ENCODE measurements at places on chromosomes 6 and 20.

- no peak for DNase-seq
Measured at GRCh38 chr6:52937908-52938307, 28.4 kb upstream of the GSTA3 start.

GRCh38 chr20:41508335-41508734, 109.8 kb downstream of the CHD6 start:
- DNase-seq, result no peak

GRCh38 chr6:106158816-106159215, 72.7 kb downstream of the PRDM1 start:
- no peak for DNase-seq

GRCh38 chr6:4664117-4664626, 112.0 kb upstream of the CDYL start:
- no peak for DNase-seq

DNA sequence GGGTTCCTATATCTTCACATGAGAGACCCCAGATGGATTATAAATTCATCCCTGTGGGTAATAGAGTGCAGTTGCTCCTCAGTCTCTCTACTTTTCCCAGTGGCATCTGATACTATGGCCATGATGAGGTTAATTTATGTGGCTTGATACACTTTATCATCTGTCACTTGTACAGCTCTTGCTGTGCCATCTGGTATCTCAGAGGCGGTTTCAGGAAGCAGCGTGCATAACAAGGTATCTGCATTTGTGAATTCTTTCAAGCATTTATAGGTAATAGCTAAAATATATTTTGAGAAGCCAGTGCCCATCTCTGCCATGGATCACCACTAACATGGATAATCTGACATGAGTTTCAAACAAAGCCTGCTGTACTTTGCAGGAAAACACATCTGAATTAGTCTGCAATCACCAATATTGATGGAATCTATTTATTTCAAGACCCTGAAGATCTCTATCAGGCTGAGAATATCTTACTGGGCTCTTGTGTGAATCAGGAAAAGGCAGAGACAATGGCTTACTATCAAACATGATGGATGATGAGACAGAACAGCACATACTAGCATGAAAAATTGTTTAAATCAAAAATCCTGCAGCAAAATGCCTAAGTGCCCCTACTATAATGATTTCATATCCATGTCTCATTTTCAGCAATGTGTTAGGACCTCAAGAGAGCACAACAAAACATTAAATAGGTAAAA, 548.7 kb upstream of the MAP3K7 start:
- no peak for DNase-seq

DNA sequence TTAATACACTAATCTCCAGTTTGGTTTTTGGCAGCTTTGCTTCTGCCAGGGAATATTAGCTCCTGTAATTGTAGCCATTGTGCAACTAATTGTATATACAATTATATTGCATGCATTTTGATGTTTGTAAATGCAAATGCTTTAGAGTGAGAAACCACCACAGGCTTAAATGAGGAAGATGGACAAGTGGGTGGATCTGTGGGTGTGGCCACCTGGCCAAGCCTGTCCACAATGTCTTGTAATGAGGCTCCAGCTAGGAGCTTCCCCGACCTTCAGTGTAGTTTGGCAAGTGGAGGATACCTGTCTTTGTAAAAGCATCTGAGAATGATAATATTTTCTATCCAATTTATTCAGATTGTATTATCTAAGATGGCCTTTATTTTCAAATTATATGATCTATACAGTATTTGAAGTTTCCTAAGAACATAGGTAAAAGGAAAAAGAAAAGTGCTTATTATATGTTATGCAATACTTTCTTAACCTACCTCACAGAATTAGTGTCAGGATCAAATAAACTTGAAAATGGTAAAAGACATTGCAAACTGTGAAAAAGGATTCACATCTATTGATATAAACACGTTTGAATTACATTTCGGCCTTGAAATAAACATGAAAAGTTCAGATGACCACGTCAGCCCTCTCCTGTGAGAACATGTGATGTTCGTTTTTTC, 49.3 kb upstream of the ARID1B start:
- no peak for DNase-seq

DNA sequence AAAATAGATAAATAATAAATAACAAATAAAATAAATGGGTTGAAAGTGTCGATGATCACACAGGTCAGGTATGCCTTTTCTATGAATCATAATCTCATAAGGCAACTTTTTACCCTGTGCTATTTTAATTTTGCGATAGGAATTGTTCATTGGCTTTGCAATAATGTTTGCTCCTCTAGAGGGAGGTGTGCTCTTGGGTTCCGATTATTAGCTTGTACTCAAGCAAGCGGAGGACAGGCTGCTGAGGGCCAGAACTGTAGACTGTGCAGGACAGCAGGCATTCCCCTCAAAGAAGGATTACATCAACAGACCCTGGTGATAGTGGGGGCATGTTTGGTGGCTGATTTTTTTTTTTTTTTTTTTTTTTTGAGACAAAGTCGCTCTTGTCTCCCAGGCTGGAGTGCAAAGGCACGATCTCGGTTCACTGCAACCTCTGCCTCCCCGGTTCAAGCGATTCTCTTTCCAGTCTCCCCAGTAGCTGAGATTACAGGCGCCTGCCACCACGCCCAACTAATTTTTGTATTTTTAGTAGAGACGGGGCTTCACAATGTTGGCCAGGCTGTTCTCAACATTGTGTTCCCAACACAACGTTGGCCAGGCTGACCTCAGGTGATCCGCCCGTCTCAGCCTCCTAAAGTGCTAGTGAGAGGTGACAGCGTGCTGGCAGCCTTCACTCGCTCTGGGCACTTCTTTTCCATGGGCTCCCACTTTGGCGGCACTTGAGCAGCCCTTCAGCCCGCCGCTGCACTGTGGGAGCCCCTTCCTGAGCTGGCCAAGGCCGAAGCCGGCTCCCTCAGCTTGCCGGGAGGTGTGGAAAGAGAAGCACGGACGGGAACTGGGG, 35.6 kb downstream of the RIOK1 start:
- DNase-seq, result no peak

- no peak for DNase-seq
Measured at GRCh38 chr20:44133424-44133823, 53.6 kb downstream of the JPH2 start.

DNA sequence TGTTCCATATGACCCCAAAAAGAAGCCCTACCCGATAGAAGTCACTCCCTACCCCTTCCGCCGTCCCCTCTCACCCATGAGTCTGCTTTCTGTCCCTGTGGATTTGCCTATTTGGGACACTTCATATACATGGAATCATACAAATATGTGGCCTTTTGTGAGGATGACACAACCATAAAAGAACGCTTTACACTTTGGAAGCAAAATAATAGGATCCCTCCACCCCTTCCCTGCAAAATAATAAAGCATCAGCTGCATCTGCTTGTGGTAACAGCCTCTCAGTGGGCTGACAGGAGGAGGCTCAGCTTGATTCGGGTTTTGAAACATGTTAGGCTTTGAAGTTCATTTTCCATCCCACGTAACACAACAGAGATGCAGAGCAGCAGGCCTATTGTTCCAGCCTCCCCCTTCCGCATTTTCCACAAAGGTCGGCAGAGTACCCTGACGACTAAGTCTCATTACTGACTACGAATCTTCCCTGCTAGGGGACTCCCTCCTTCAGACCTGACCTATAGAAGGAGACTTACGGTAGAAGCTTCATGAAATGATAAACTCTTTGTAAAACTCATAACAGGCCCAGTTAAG, 99.1 kb downstream of the ALDH8A1 start:
- DNase-seq, result no peak

- no peak for DNase-seq
Measured at GRCh38 chr6:25064006-25064405, 128.2 kb upstream of the RIPOR2 start.

- DNase-seq, result no peak
Measured at GRCh38 chr6:1635305-1636010, 25.7 kb downstream of the FOXC1 start.

- DNase-seq, result no peak
Measured at GRCh38 chr6:62740596-62740995, 454.6 kb upstream of the KHDRBS2 start.

Measured in HS-27A (cell line).